ENCODE measurements at places on chromosomes 7 and 10. TPM values are rescaled to one million over a fixed set of nuclear protein-coding genes. Genes with fewer than 3 reads are reported as not detected.

GRCh38 chr7:101162551-101163278 is 2.7 kb downstream of the VGF start:
- DNase-seq = peak; percentile 89

- no peak for DNase-seq
These were observed 21.3 kb downstream of the ZEB1 start for GRCh38 chr10:31340343-31340742.

GRCh38 chr7:33495207-33495606 is 365.8 kb downstream of the BBS9 start:
- DNase-seq = no peak

DNA sequence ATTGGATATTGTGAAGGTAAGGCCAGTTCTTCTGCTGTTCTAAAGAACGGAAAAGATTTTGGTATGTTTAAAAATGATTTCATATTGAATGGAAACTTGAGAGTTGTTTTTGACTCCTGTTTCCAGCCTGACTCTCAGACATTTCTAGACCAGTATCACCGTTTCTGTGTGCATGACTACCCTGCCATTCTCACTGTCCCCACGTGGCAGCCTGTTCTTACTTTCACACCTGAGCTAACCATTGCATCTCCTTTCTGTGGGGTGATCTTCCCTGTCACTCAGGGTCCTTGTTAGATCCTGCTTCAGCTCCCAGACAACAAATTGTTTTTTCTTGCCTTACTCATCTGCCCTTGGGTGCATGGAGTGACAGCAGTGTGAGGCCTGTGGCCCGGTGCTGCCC is 38.9 kb downstream of the GLRX3 start:
- DNase-seq = no peak

The DDX50 gene
- 51.8 TPM for total RNA-seq
